Mesothelial cell of epicardium (in vitro differentiated cells): ENCODE measurements at places on chromosomes 7 and 10. TPM values are rescaled to one million over a fixed set of nuclear protein-coding genes. Genes with fewer than 3 reads are reported as not detected.

Gene UPK3BL2
- 9.4 to 12.1 TPM (median 10.3 TPM) in 3 replicates for total RNA-seq

Gene PRF1
- total RNA-seq: 0.13 to 0.20 TPM in 2 of 3 replicates, not detected in the other

Gene OR2A5
- not detected in 3 replicates for total RNA-seq

Gene FLNC
- total RNA-seq: 176 to 188 TPM (median 184 TPM) in 3 replicates

Gene IDI2
- total RNA-seq: not detected in 3 replicates

Gene PSD
- total RNA-seq: 12.4 to 14.3 TPM (median 13.4 TPM) in 3 replicates

Gene GHRHR
- 1.6 TPM in 1 of 3 replicates, not detected in the others for total RNA-seq

Gene DDX50
- 48.9 to 51.1 TPM (median 48.9 TPM) in 3 replicates for total RNA-seq

Gene SPAM1
- total RNA-seq: not detected in 3 replicates

Gene UPK3B
- total RNA-seq: 49.5 to 56.9 TPM (median 50.1 TPM) in 3 replicates

Gene SKIDA1
- 9.7 to 10.4 TPM (median 9.7 TPM) in 3 replicates for total RNA-seq

Gene CHAT
- total RNA-seq: not detected in 3 replicates

Gene ASB15
- total RNA-seq: not detected in 3 replicates

Gene RNLS
- total RNA-seq: 6.3 to 9.4 TPM (median 6.8 TPM) in 3 replicates

Gene PDE6C
- total RNA-seq: not detected in 3 replicates

Gene FAM25A
- not detected in 3 replicates for total RNA-seq

Gene SUFU
- 32.4 to 33.4 TPM (median 32.7 TPM) in 3 replicates for total RNA-seq

Gene C10orf53
- not detected in 3 replicates for total RNA-seq
